ENCODE measurements at places on chromosomes 7 and 10.

DNA sequence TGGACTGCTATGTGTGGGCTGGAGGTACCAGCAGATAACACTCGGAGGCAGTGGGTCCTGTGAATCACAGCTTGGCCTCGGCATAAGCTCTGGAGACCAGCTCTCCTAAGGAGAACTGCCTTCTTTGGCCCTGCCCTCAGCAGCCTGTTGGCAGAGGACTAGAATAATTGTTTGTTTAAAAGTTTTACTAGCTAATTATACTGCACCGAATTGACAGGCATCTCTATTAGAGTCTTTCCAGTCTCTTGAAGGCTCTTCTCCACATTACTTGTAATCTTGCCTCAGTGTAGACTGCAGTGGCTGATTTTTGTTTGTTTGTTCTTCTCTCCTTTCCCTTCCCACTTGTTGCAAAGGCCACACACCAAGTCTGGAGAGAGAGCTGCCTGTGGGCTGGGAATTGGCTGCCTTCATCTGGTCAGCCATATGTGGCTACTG lies 183.2 kb downstream of the AUTS2 start:
- no peak for DNase-seq

DNA sequence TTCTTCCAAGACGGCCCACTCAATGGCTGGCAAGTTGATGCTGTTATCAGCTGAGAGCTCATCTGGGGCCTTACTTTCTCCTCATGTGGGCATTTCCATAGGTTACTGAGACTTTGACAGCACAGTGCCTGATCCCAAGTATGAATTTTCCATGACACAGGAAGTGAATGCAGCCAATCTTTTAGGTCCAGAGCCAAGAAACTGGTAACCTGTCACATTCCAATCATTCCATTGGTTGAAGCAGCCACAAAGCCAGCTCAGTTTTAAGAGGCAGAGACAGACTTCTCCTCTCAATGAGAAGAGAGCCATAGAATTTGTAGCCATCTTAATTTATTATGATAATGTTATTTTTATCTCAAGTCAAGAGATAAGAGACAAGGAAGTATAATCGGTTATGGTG lies 775.5 kb downstream of the CNTNAP2 start:
- DNase-seq, result no peak

- no peak for DNase-seq
Observed at GRCh38 chr7:23123465-23123864, 17.9 kb downstream of the KLHL7 start.

- DNase-seq, result no peak
Observed at GRCh38 chr10:12349629-12350166, 351 bp downstream of the CAMK1D start.

DNA sequence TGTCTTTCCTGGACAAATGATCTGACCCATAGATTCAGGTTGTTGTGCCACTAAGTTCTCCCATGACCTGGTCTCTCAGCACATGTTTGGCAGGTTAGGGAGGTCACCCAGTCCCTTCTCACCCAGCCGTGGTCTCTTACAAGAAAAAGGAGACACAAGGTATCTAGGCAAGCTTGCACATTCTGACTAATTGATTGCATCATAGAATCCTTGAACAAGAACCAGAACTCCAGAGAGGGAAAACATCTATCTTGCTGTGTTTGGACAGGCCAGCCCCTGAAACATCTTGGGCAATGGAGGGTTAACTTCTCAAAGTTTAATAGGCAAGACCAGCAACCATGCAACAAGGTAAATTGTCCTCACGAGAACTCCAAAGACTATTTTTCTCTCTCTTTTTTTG lies 8.5 kb upstream of the HK1 start:
- DNase-seq, result no peak

GRCh38 chr7:14859267-14859666 lies 43.3 kb downstream of the DGKB start:
- no peak for DNase-seq

- DNase-seq, result no peak
Observed at GRCh38 chr10:103181244-103181643, 11.8 kb downstream of the NT5C2 start.

DNA sequence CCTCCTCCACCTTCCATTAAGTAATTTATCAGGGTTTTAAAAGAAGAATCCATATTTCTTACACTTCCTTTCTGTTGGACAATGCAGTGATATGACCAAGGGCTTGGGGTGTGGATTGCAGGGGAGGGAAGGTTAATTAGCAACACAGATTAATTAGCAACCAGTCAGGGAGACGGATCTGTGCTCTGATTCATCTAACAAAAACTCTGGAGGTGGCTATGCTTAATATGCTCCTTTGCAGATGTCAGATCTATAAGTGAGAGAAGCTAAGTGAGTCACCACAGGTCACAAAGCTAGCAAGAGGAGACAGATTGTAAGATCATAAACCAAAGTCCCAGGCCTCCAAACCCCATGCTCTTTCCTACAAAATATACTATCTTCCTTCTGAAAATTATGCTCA lies 178.8 kb upstream of the ITGB1 start:
- DNase-seq, result no peak
